ENCODE measurements at places on chromosomes 1 and 21. TPM values are rescaled to one million over a fixed set of nuclear protein-coding genes. Genes with fewer than 3 reads are reported as not detected.
A peak's percentile ranks its signal among the peaks of the same experiment; 100 is the strongest.

GRCh38 chr1:51242546-51242945, 6.5 kb downstream of the RNF11 start:
- no peaks in the 10 kb centered on the region for H3K36me3 ChIP-seq
- no peak overlapping the region for H3K4me3 ChIP-seq
- peaks cover 40% of the 10 kb centered on the region for H3K4me1 ChIP-seq
- H3K27ac ChIP-seq, result no peak overlapping the region

DNA sequence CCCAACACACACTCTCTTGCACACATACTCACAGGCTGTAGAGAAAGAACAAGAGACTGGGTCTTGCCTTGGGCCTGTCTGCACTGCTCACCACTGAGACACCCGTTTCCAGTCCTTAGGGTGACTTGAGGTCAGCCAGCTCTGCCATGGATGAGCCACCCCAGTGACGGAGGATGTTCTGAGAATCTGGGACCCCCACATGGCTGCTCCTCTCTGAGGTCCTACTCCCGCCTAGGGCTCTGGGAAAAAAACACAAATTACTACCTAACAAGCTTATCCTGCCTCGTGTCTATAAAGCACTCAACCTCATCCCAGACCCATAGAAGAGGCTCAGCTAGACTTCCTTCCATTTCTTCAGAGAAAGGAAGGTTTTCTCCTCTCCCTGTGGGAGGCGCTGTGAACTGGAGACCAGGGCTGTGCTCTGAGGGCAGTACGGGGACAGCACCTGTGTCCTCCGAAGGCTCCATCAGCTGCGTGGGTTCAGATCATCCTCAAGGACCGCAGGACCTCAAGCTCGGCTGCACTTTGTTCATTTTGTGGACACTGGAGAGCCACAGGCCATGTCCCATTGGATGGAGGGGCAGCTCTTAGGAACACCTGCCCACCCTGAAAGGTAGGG, 4.3 kb upstream of the CLEC20A start:
- no peak overlapping the region for H3K4me3 ChIP-seq
- H3K4me1 ChIP-seq, result no peaks in the 10 kb centered on the region
- no peak overlapping the region for H3K27ac ChIP-seq
- no peaks in the 10 kb centered on the region for H3K27me3 ChIP-seq

GRCh38 chr1:25874635-25875153, 814 bp downstream of the PAQR7 start:
- H3K36me3 ChIP-seq, result peaks cover 7% of the 10 kb centered on the region
- no peaks in the 10 kb centered on the region for H3K27me3 ChIP-seq
- H3K4me3 ChIP-seq, result peak overlapping the region; percentile 70
- peak overlapping the region; percentile 86 for H3K27ac ChIP-seq
- no peak for DNase-seq
- no peaks in the 10 kb centered on the region for H3K4me1 ChIP-seq

DNA sequence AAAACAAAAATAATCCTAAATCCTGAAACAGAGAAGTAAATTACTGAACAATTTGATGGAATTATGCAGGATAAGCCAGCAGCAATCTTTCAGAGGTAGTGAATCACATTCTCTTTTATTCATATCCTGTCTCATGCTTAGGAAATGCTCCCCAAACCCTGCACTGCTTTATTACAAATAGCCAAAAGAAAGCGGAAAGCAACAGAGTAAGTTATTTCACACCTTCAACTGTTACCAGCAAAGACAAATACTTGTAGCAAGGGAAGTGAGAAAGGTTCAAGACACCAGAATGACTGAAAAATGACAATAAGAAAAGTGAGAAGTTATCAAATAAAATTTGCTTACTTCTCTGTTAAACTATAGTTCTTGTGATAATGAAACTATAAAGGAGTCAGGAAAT, 6.2 kb downstream of the ZRANB2 start:
- H3K4me3 ChIP-seq, result no peak overlapping the region
- H3K4me1 ChIP-seq, result peaks cover 16% of the 10 kb centered on the region
- DNase-seq, result no peak
- H3K27me3 ChIP-seq, result no peaks in the 10 kb centered on the region
- H3K27ac ChIP-seq, result no peak overlapping the region
- peaks cover 86% of the 10 kb centered on the region for H3K36me3 ChIP-seq

DNA sequence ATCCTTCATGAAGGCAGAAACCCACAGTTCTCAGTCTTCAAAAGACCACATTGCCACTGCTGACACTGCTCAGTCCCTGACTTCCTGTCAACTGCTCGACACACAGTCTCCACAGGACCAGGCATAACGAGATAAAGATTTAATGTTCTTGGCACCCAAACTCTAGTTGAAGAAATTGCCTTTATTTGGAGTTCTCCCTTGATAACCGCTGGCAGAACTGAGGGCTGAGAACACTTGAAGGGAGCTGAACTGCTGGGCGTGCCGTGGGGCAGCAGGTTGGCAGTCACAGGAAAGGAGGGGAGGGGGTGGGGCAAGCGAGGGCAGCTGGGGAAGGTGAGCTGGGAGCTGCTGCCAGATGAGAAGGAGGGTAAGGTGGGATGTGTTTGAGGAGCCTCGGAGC, 15.9 kb downstream of the HENMT1 start:
- no peak overlapping the region for H3K27ac ChIP-seq
- no peaks in the 10 kb centered on the region for H3K36me3 ChIP-seq
- H3K4me1 ChIP-seq, result no peaks in the 10 kb centered on the region

DNA sequence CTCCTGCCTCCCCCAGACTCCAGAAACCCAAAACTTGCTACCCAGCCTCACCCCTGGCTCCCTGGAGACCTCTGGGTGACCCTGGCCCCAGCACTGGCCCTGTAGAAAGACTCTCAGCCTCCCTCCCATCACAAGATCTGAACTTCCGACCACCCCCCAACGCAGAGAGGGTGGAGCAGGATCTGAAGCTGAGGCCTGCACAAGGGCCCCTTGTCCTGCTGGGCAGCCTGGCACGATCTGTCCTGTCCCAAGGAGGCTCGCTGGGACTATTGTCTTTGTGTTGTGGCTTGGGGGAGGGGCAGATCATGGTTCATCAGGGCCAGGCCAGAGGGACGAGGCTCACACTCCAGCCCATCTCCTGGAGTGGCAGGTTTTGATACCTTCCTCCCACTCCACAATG, 20.0 kb downstream of the PHLDA3 start:
- no peak overlapping the region for H3K4me3 ChIP-seq
- H3K27ac ChIP-seq, result peak overlapping the region; percentile 73
- no peaks in the 10 kb centered on the region for H3K27me3 ChIP-seq
- peak; percentile 80 for DNase-seq
- no peaks in the 10 kb centered on the region for H3K36me3 ChIP-seq
- H3K4me1 ChIP-seq, result peaks cover 33% of the 10 kb centered on the region

DNA sequence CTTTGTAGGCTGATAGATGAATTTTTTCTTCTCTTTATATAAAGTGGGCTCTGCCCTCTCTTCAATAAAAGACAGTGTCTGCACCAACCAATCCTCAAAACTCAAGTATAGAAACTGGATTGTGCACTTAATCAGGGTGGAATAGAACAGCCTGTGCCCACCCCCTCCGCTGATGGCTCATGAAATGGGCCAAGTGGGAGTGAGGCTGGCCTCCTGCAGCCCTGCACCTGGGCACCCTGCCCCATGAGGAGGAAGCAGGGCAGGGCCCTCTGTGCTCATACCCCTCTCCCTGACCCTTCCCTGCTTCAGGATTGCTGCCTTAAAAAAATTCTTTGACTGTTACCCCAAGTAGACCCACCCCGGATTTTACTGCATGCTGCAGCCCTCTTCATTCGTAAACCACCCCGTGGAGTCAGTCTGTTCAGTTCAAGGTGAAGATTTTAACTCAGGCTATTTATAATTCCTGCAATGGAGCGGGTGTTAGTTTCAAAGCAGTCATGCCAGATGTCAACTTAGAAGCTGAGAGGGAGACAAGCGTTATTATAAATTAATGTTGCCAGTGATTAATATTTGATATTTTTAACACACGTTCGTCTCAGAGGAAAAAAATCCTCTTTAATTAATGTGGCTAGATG, 15.8 kb downstream of the PROK1 start:
- H3K4me1 ChIP-seq, result no peaks in the 10 kb centered on the region
- no peaks in the 10 kb centered on the region for H3K36me3 ChIP-seq
- H3K4me3 ChIP-seq, result no peak overlapping the region
- no peak for DNase-seq
- H3K27me3 ChIP-seq, result no peaks in the 10 kb centered on the region

Gene OR6N1
- not detected for total RNA-seq

Gene TMEM53
- total RNA-seq, result 5.6 TPM

Gene LRRC39
- 2.5 TPM for total RNA-seq

Gene CLCA4
- total RNA-seq, result not detected

Gene DMBX1
- not detected for total RNA-seq

Gene ACBD3
- total RNA-seq, result 33.8 TPM

Gene LCK
- not detected for total RNA-seq
